ENCODE measurements at places on chromosomes 2 and 18. TPM values are rescaled to one million over a fixed set of nuclear protein-coding genes. Genes with fewer than 3 reads are reported as not detected.
A peak's percentile ranks its signal among the peaks of the same experiment; 100 is the strongest.

- DNase-seq: peak; percentile 75
Observed at GRCh38 chr2:69643602-69644505, at the start of gene AAK1. Gene AAK1 (minus strand): TSS chr2:69643739. CDS start chr2:69643040, 699 bp downstream.

POTEI gene
- not detected for total RNA-seq

DNA sequence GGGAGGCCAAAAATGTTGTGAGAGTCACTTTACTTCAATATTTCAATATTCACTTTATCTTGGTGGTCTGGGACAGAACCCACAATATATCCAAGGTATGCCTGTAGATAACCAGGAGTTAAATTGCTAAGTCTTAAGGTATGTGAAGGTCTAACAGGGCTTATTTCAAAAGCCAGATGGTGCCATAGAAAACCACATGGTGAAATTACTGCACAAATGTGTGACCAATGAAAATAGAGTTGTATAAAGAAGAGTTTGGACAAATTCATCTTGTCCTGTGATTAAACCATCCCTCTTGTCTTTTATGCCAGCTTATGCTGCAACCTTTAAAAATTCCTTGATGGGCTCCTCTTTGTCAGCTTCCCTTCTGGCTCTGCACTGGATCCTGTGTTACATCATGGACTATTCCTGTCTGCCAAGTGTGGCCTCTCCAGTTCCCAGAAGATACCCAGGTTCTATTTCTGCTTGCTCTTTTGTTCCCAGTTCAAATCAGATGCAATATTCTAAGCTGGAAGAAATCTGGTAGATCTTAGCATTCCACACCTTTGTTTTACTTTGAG, 46.8 kb downstream of the ANTXR1 start:
- DNase-seq: no peak

- DNase-seq: no peak
Observed at GRCh38 chr2:141311430-141311829, 819.4 kb downstream of the LRP1B start.

Data from CD4-positive, alpha-beta T cell (primary cell).